ENCODE measurements at places on chromosomes 7 and 10.

GRCh38 chr7:8051998-8052397 is 83.4 kb downstream of the GLCCI1 start:
- DNase-seq, result no peak

- DNase-seq, result no peak
These were observed 133.9 kb downstream of the MTPAP start for GRCh38 chr10:30215141-30215540.

DNA sequence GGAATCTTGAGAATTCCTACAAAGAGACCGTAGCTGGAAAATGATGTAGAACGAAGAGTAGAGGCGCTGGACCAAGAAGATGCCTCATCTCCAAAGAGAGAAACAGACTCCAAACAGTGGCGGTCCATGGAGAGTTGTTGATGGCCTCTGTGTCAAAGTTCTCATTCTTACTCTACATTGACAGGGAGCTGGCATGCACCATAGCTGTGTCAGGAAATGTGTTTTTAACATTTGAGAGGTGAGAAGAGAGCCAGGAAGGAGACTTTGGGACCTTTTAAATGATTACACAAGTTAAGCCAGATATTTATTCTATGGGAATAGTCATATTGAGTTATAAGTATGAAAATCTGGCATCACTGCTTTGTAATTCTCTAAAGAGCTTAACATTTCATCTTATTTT is 61.5 kb upstream of the FERD3L start:
- DNase-seq, result no peak

GRCh38 chr10:132526676-132527075 is 10.9 kb upstream of the INPP5A start:
- no peak for DNase-seq

DNA sequence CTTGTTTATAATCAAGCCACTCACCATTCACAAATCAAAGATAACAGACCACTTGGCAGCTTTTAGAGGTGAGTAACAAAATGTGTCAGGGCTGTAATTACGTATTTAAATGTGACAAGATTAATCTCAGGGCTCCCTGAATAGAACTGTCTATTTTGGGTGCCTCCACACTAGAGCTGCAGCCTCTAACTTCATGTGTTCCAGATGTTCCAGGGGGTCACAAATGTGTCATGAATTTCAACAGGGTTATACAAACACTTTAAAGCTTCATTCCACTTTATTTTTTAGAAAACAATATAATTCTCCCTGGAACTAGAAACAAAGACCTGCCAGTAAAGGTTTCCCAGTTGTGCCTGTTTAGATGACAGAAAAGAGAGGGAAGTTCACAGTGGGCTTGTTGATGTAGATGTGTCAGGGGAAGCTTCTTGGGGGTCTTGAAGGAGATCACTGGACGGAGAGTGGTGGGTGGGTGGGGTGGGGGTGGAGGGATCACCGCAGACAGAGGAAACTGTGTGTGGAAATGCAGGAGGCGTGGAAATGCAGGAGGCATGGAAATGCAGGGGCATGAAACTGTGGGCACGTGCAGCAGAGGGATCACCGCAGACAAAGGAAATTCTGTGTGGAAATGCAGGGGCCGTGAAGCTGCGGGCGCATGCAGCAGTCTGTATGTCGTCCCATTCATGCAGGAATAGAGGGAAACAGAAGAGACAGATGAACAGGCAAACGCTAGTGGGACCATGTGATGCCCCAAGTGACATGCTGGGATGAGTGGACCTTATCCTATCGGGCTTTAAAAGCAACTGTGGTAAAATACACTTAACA is 42.0 kb upstream of the TRIL start:
- DNase-seq, result no peak

DNA sequence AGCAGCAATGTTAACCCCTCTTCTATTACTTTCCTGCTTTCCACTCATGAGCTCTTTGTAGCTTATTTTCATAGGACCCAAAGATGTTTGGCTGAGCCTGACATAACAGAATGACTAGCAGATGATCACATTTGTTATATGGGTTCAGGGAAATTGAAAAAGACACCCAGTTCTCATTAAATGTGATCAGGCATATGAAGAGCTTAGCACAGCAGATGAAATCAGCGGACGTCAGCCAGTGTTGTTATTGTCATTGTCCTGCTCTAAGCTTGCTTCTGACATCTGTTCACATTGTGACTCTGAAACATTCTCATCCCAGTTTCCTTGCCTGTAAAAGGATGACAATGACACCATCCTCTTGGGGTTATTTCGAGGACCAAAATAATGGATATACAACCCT is 43.5 kb downstream of the FAM241B start:
- DNase-seq, result no peak

- peak; percentile 43 for DNase-seq
These were observed 98.3 kb upstream of the ARHGAP21 start for GRCh38 chr10:24821986-24822385.

DNA sequence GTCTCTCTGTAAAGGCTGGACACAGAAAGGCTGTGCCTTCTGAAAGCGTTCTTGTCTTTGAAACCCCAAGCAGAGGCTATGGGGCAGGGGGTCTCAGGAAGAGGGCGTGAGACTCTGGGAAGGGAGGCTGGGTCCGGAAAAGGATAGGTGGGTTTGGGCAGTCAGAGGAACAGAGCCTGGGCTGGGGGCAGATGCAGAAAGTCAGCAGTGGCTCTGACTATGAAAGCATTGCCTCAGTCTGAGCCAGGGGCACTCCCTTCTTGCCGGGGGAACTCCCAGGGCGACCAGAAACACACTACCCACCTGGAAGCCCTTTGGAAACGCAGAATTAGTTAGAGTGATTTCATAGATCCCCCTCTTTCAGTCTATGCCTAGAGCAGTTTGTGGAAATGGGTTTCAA is 72.0 kb downstream of the VWA2 start:
- DNase-seq, result no peak

DNA sequence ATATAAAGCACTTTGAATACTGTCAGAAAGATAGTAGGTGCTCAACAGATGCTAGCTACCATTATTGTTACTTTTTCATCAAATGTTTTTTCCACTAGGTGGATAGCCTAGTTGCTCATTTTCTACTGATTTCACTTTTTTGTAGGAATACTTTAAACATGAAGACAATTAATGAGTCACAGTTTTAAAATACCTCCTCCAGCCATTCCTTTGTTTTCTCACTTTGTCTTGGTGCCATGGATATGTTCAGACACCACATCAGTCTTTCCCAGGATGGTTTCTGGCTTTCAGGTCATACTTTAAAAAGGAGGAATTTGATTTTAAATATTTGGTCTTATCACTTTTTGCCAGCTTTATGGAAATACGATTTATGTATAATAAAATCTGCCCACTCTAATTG is 147.1 kb upstream of the MGMT start:
- DNase-seq, result no peak

DNA sequence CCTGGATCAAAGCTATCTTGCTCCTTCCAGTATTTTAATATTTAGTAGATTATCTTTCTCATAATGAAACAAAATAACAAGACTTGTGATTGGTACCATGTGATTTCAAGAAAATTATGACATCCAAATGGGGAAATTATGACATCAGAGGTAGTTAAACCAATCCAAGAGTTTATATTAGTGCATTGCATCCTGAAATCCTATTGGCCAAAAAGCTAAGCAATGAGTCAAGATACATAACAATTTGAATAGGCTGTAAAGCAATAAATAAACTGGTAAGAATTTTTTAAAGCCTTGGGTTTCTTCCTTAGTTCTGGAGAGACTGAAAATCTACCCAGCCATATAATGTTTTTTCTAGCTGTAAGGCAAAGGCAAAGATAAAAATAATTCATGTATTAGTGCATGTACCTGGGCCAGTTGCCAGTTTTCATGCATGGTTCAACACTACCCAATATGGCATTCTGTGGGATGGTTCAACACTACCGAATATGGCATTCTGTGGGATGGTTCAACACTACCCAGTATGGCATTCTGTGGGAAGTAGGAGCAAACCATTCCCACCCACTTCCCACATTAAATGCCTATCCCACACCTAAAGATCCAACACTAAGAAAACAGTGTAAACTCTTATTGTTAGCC is at the start of gene RNF148:
Gene RNF148, minus strand, starts transcription at position 51 of the 639 bp plus-strand sequence. CDS start 172 bp downstream, outside the sequence.
- no peak for DNase-seq

DNA sequence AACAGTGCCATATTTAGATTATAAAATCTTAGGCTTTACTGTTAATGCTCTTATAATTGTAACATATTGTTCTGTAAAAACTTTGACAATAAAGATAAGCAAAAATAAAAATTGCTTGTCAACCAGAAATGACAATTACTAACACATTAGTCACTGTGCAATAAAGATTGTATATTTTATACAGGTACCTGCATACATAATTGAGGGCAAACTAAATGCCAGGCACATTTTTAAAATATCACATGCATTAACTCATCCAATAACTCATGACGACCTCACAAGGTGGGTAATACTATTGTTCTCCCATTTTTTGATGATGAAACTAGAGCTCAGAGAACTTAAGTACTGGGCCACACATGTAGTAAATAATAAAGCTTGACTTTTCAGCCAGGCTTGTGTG is 1020.2 kb upstream of the C7orf33 start:
- DNase-seq, result no peak

DNA sequence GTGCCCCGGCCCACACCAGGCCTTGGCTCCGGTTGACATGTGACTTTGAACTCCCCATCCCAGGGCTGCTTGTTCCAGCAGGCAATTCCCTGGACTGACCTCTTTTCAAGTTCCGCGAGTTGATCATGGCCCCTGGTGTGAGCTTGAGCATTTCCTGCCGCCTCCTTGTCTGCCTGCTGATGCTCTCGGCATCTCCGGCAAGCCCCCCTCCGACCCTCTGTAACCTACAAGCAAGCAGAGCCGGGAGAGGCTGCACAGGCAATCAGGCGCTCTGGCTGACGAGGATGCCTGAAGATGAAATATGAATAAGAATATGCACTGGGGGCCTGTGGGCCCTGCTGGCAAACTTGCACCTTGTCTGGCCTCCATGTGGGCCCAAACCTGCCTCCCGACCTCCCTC is 304.9 kb upstream of the MKI67 start:
- no peak for DNase-seq

DNA sequence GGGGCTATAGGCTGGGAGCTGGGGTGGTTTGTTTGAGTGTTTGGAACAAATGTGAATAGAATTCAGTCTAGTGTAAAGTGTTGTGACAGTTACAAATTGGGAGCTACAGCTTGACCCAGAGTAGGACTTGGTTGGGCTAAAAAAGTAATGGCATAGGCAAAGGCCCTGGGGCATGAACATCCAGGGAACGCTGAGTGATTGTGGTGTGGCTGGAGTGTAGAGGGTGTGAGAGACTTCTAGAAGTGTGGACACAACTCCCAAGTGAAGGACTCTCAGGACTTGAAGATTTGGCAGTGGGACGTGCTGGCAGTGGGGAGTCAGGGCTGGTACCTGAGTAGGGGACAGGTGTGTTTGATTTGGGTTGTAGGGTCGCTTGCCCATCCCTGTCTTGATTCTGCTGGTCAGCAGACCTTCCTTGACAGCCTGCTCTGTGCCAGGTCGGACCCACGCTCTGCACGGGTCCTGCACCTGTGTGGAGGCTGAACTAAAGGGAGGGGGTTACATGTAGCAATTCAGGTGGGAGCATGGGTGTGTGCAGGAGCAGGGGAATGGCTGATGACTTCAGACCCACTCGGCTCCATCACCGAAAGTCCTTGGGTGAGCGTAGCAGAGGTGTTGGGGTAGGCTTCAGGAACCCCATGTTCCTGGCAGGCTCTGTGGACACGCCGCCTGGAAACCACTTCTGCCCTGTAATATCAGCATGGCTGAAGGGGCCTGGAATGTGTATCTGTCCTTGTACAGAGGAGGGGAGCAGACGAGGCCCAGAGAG is 43.3 kb downstream of the ZMIZ1 start:
- no peak for DNase-seq

DNA sequence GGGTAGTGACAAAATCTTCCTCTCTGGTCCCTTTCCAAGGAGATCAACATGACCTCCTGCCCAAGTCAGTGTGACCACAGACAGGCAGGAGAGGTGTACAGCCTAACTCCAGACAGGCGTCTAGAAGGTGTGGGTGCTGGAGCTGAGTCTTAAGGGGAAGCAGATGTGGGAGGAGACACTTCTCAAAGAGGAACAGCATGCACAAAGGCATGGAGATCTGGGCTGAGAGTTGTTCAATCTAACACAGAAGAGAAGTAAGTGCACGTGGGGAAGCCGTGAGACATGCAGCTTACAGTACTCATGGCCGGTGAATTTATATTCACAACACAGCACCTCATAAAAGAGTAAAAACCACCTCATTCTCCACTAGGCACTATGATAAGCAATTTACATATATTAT is 23.8 kb upstream of the GSDME start:
- DNase-seq, result no peak

DNA sequence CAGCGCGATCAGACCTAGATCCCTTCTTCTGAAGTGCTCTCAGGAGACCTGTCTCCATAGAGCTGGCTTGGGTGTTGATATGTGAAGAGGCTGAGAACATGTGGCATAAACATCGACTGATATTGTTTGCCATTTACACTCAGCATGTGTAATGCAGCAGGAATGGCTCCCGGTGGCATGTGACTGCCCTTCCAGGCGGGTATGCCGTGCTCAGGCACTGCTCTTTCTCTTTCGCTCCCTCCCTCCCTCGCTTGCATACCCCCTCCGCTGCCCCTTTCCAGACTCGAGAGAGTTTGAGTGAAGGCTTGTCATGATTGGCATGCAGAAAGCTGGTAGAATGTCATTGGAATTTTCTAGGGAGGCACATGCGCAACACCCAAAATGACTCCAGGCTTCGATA is 107.3 kb upstream of the PDCD4 start:
- no peak for DNase-seq

GRCh38 chr7:148172920-148173319 is 417.6 kb upstream of the C7orf33 start:
- no peak for DNase-seq

GRCh38 chr10:69324583-69324982 is 46.3 kb downstream of the HK1 start:
- DNase-seq, result no peak

DNA sequence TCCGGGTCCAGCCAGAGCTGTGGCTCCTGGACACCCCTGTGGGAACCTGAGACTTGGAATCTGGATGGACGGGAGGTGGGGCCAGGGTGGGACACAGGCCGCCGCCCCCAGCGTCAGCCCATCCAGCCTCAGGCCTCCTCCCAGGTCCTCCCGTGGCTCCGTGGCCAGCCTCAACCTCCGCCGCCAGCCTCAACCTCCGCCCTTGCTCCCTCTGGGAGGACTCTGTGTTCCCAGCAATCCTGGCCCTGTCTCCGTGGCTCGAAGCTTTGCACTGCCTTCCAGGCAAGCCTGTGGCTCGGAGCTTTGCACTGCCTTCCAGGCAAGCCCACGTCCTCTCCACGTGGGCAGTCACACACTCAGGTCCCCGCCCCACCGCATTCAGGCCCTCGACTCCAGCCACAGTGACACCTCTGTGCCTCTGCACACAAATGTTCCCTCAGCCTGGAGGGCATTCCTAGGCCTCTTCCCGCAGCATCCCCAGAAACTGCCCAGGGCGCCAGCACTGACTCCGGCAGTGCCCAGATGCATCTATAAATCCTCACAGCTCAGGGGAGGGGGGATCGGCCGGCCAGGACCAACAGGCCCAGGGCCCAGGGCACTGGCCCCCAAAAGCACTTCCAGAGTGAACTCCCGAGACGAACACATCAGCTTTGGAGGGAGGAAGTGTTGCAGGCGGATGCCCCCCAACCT is 44.7 kb upstream of the PDGFA start:
- no peak for DNase-seq

All from retinal pigment epithelial cell (primary cell).